ENCODE measurements at places on chromosomes 6 and 20. TPM values are rescaled to one million over a fixed set of nuclear protein-coding genes. Genes with fewer than 3 reads are reported as not detected.

The RAB44 gene
- 0.26 TPM for total RNA-seq

The SAMD10 gene
- 1.8 TPM for total RNA-seq

The FKBP1C gene
- 0.21 TPM for total RNA-seq

The HMGN4 gene
- total RNA-seq = 71.5 TPM

GRCh38 chr20:59145247-59145923, 18.2 kb upstream of the ZNF831 start:
- no peak for DNase-seq

DNA sequence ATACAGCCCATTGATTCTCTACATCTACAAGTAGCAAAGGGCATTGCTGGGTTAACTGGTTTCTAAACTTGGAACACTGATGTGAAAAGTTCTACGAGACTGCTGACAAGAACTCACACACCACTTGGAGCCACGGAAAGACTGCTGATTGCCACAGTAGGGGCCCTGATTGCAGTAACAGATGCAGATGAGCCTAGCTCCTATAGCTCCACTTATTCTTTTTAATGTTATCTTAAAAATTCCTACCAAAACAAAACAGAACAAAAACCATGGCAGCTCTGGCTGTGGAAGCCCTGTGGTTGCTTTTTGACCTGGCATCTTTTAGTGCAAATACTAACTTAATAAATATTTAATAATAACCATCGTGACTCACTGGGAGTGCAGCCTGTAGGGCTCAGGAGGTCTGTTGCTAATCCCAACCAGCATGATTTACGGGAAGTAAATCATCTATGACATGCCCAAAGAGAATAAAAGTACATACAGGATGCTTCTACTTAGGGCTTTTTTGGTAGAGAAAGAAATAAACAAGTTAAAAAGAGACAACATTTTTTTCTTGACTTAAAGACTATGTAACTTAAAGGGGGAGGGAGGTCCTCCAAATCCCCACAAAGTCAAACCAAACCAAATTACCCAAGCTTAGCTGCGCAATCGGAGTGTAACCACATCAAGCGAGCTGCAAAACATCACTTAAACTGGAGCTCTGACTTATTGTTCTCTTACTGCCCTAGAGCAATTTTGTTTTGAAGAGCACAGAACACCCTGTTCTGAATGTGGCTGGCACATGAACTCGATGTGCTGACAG, 87.2 kb downstream of the FKBP5 start:
- DNase-seq = peak; percentile 51

GRCh38 chr20:48201885-48202284, 416.6 kb upstream of the SULF2 start:
- no peak for DNase-seq

DNA sequence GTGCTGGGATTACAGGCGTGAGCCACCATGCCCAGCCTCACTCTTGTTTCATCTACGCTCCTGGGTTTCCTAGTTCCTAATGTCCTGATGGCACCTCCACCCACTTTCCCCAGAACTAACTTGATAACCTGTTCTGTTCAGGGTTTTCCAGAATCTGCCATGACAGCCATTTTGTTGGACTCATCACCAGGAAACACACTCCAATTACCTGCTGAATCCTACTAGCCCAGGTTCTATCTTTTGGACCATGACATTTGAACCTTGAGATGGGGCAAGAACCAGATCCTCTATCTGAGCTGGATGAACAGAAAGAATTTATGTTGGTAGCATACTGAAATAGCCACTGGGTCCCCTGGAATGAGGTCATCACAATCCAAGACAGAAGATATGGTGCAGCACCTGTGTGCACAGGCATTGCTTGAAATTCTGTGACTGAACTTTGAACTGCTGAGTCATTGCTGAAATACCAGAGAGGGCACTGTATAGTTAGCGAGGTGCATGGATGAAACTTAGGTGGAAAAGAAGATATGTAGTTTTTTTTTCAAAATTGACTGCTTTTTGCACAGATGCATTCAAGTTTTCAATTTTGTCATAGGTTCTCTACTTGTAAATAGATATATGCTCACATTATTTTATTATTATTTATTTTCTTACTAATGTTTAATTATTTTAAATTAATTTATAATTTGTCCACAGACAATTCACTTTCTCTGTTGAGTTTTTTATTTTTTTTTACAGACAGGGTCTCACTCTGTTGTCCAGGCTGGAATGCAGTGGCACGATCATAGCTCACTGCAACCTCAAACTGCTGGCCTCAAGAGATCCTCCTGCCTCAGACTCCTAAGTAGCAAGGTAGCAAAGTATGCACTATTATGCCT, 42.8 kb upstream of the TASP1 start:
- DNase-seq = no peak

- no peak for DNase-seq
Measured at GRCh38 chr6:63799313-63799712, 163.7 kb downstream of the PHF3 start.

- no peak for DNase-seq
Measured at GRCh38 chr6:44622956-44623355, 235.4 kb downstream of the CDC5L start.

- no peak for DNase-seq
Measured at GRCh38 chr6:12150812-12151432, 138.8 kb downstream of the HIVEP1 start.

DNA sequence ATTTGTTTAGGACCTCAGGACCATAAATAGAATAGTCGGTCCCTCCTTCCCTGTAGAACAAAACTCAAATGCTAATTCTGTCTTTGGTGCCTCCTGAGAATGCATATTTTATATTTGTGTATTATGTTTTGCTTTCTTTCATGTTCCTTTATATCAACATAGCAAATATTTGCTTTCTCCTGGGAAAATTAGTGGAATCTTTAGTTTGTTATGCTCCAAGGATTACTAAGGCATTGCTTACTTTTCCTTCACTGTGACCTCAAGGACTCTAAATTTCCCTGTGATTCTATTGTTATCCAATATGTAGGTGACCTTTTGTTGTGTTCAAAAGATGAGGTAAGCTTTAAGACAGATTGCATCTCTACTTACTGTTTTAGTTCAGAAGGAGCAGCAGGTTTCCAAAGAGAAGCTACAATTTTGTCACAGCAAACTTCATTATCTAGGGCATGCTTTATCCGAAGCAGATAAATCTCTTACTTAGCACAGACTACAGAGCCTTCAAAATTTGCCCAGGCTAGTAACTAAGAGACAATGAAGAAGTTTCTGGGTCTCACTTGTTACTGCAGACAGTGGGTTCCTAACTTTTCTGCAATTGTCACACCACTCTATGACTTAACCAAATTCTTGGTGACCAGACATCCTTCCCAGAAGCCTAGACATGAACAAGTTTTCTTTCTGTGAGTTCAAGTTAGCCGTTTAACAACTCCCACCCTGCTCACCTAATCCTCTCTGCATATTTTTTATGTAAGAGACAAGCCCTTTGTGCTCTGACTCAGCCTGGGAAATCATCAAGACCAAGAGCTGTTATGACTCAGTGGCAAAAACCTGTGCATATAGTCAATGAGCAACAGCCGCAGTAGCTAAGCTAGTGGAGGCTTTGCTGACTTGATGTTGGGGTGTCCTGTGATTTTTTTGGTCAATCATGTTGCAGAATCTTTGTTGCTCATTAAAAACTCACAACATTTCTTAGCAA, 378.8 kb downstream of the QKI start:
- no peak for DNase-seq

GRCh38 chr6:166543603-166544295, 42.7 kb downstream of the RAMACL start:
- no peak for DNase-seq

- DNase-seq = no peak
Measured at GRCh38 chr20:57210054-57210910, 56.2 kb downstream of the BMP7 start.

GRCh38 chr6:64160486-64160885, 524.9 kb downstream of the PHF3 start:
- DNase-seq = no peak

DNA sequence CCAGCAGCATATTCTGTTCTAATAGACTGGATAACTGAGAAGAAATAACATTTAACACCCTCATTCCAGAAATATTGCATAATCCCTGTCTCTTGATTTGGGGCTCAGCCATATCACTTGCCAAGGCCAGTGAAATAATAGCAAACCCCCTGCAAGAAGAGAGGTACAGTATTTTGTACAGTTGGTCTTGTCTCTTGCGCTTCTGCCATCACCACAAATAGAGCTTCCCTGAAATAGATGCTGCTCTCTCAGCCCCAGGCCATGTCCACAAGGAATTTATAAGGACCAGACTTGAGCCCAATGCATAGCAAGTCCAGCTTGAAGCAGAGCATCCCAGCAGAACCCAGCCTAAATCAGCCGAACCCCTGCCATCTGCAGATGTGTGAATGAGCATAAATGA, 254.0 kb downstream of the GRM1 start:
- no peak for DNase-seq

DNA sequence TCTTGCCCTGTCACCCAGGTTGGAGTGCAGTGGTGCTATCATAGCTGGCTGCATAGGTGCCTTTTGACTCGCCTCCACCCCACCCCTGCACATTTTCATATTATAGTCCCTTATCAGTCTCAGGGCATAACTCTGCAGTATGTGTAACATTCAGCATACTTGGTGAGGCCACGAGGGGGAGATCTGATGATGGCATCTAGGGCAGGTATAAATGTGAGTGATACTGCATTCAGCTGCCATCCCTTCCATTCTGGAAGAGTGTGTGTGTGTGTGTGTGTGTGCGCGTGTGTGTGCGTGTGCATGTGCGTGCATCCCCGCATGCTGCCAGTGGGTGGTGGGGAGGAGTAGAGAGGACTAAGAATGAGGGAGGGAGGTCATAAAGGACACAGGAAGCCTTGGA, 81.4 kb downstream of the JARID2 start:
- DNase-seq = no peak

- no peak for DNase-seq
Measured at GRCh38 chr6:134746140-134746539, 203.8 kb downstream of the ALDH8A1 start.

GRCh38 chr6:151647976-151648639, 154.3 kb downstream of the CCDC170 start:
- no peak for DNase-seq

- DNase-seq = no peak
Measured at GRCh38 chr20:60658681-60659080, 593.4 kb upstream of the CDH4 start.

GRCh38 chr20:17059465-17059864, 167.4 kb upstream of the PCSK2 start:
- DNase-seq = no peak

DNA sequence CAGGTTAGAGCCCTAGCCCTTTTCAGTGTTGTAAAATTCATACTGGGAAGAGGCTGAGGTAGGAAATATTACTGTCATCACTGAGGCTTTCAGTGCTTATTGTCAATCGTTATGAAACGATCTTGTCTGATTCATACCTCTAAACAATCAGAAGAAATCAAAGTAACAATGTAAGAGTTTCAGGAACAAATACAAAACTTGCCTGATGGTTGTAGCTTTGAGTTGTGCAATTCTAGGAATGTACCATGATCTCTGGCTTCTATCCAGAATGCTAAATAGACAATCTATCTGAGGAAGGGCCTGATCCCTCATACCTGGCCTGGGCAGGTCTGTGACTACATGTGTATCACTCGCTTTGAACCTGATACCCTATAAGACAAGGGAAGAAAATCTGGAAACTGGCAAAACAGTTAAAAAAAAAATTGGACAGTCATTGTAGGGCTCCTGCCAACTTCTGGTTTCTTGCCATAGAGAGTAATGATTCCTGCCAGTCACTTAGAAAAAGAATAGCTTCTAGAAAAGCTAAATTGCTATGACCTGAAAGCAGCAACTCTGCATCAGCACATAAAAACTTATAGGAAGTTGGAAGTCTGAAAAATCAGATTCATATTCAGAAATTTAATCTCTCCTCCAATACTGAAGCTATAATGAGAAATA, 234.7 kb downstream of the BTBD9 start:
- no peak for DNase-seq

Data from urinary bladder (tissue), 4 donors.